CD8-positive, alpha-beta memory T cell (primary cell): ENCODE measurements at places on chromosomes 3 and 15. TPM values are rescaled to one million over a fixed set of nuclear protein-coding genes. Genes with fewer than 3 reads are reported as not detected.

GPR176 gene
- 0.20 TPM for total RNA-seq

ZPLD1 gene
- not detected for total RNA-seq

ROBO2 gene
- not detected for total RNA-seq

PRICKLE2 gene
- not detected for total RNA-seq

CCNL1 gene
- 126 TPM for total RNA-seq

IL20RB gene
- total RNA-seq = 0.71 TPM

RASGRP1 gene
- total RNA-seq = 64.7 TPM

SCAANT1 gene
- total RNA-seq = not detected

BHLHE40 gene
- total RNA-seq = 174 TPM

NOX5 gene
- not detected for total RNA-seq

DAZL gene
- total RNA-seq = 0.27 TPM

MAGI1 gene
- 0.15 TPM for total RNA-seq

ATXN7 gene
- total RNA-seq = 34.6 TPM

CHRM5 gene
- not detected for total RNA-seq

THRB gene
- total RNA-seq = not detected

CFAP161 gene
- not detected for total RNA-seq
